ENCODE measurements at places on chromosomes 11 and 22.

GRCh38 chr11:74377689-74378088 lies 20.5 kb downstream of the PGM2L1 start:
- DNase-seq, result no peak

- no peak for DNase-seq
These were observed 18.2 kb downstream of the ZBTB16 start for GRCh38 chr11:114077482-114078305.

- no peak for DNase-seq
These were observed 83.9 kb upstream of the MTNR1B start for GRCh38 chr11:92885600-92885999.

- no peak for DNase-seq
These were observed 6.3 kb upstream of the GAL start for GRCh38 chr11:68678031-68678441.

DNA sequence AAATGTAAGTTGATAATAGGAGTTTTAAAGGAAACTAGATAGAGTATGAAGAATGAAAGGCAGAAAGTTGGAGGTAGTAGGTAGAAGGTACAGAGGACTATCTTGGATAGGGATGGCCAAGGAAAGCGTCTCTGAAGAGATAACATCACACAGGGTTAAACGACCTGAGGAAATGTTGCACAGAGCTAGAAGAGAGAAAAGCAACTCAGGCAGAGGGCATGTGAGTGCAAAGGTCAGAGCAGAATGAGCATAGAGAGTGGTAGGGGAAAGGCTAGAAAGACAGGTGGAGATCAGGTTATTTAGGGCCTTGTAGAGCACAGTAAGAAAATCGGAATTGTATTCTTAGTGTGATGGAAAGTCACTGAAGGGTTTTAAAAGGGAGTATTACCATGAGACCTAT lies 232.0 kb downstream of the SOX6 start:
- DNase-seq, result no peak

GRCh38 chr22:43412808-43413795 lies 1.3 kb downstream of the MPPED1 start:
- DNase-seq, result no peak

GRCh38 chr11:44536788-44537516 lies 28.5 kb upstream of the CD82 start:
- no peak for DNase-seq

- no peak for DNase-seq
These were observed 31.2 kb downstream of the ARHGAP8 start for GRCh38 chr22:44783581-44783980.

DNA sequence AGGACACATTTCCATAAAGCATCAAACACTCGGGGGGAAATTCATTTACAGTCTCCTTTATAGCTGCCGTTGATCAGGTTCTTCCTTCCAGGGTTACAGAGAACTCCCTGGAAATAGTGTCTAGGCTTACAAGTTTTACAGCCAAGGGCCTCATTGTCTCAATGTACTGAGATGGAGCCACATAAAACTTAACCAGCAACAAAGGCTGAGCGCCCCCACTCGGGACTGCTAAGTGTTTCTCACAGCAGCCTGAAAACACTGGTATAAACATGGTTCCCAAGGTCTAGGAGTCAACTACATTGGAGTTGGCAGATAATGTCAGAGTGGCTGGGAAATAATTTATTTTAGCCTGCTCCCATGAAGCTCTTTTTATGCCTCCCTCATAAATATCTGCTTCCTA lies 686.2 kb downstream of the OPCML start:
- DNase-seq, result no peak
